ENCODE measurements at places on chromosomes 1 and 21.

- no peak for DNase-seq
Observed at GRCh38 chr21:34362136-34362444, 1.7 kb upstream of the KCNE2 start.

- no peak for DNase-seq
Observed at GRCh38 chr1:88783145-88783544, 99.1 kb downstream of the PKN2 start.

DNA sequence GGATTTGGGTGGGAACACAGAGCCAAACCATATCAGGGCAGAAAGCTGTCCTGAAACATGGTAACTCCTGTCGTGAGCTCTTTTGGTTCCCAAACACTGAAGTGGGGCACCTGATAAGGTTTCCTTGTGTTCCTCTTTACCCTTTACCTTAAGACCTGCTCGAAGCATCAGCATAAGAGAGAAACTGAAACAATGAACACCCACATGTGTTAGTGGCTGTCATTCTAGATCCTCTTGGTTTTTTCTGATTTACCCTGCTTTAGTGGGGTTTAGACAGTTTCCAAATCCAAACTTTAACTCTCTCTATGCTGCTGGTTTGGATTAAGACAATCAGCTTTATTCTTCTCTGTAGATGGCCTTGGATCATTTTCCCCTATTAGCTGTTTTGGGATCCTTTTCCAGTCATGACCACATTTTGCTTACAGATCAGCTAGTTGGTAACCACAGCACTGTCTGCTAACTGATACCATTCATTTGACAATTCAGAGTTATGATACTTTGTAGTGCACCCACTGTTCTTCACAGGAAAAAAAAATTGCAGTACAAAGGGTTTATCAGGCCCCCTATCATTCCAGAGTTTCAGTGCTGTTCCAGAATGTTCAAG, 975 bp upstream of the MNDA start:
- DNase-seq = no peak

- no peak for DNase-seq
Observed at GRCh38 chr1:183896466-183897048, 91.6 kb downstream of the RGL1 start.

DNA sequence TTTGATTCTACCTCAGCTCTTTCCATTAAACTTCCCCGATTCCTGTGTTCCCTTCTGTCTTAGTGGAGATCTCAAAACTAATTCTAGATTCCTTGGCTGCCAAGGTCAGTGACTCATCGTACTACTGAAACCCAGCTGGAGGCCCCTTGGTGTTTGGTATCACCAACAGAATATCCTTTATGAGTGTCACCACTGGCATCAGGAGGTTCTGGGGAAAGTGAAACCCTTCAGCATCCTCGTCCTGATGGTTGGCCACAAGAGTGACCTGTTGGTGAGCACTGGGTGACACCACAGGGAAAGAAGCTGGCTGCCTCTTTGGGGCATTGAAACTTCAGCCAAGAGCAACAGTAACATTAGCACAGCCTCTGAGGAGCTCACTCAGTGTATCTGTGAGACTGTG, 9.6 kb downstream of the RAB42 start:
- DNase-seq = no peak

DNA sequence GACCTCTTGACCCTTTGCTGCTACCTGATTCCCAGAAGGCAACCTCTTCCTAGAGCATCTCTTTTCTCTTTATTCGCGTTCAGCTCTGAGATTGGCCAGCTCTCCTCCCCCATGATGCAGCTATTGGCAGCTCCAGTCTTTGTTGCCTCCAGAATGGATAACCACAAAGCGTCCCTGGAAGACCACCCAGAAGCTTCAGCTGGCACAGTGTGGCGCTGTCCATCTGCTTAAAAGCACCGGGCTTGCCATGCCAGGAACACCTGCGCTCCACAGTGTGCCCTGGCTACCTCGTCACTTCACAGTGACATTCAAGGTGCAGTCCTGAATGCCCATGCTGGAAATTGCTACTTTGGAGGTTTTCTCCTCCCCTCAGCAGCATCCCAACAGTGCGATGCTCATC, 353.9 kb downstream of the LMO4 start:
- DNase-seq = no peak

DNA sequence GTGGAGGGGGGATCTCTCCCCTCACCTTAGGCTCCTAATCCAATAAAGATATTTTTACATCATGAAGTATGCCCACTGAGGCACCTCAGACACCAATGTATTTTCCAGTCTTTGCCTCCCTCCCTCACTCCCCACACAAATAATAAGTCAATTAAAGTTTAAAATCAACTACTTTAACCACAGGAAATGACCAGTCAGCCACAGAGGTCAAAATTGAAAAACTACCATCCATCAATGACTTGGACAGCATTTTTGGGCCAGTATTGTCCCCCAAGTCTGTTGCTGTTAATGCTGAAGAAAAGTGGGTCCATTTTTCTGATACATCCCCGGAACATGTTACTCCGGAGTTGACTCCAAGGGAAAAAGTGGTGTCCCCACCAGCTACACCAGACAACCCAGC, 70.6 kb upstream of the DYNLT5 start:
- DNase-seq = no peak

DNA sequence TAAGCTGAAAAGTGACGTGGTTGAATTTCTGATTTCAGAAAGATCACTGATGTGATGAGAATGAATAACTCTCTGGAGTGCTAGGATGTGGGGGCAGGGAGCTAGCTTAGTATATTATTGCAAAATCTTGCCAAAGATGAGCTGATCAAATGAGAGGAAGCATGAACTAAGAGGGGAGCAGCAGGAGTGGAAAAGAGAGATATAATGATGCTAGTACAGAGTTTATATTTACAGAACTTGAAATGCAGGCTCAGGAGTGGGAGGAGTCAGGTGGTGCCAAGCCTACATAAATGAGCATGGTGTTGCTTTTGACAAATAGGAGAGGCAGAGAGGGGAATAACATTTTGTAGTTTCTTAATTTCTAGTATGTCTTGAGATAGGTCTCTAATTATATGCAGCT, 38.1 kb upstream of the NBL1 start:
- no peak for DNase-seq

DNA sequence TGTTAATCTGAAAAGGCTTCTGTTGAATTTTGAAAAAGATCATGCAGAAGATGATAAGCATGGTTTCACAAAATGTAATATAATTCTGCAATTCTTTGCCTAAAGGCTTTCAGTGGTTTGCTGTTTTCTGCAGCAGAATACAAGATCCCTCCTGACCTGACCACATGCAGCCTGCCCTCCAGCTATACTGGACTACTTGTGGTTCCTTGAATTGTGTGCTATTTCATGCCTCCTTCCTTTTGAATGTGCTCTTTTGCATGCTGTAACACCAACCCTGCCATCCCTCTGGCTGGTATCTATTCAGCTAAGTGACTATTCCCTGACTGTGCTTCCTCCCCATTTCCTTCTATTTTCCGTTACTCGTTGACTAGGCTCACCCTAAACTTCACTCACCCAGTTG, 55.5 kb downstream of the CACNA1E start:
- DNase-seq = no peak

- no peak for DNase-seq
Observed at GRCh38 chr1:161215076-161215475, at the start of gene FCER1G. FCER1G (plus strand) TSS chr1:161215295; CDS start chr1:161215322, 27 bp downstream.

DNA sequence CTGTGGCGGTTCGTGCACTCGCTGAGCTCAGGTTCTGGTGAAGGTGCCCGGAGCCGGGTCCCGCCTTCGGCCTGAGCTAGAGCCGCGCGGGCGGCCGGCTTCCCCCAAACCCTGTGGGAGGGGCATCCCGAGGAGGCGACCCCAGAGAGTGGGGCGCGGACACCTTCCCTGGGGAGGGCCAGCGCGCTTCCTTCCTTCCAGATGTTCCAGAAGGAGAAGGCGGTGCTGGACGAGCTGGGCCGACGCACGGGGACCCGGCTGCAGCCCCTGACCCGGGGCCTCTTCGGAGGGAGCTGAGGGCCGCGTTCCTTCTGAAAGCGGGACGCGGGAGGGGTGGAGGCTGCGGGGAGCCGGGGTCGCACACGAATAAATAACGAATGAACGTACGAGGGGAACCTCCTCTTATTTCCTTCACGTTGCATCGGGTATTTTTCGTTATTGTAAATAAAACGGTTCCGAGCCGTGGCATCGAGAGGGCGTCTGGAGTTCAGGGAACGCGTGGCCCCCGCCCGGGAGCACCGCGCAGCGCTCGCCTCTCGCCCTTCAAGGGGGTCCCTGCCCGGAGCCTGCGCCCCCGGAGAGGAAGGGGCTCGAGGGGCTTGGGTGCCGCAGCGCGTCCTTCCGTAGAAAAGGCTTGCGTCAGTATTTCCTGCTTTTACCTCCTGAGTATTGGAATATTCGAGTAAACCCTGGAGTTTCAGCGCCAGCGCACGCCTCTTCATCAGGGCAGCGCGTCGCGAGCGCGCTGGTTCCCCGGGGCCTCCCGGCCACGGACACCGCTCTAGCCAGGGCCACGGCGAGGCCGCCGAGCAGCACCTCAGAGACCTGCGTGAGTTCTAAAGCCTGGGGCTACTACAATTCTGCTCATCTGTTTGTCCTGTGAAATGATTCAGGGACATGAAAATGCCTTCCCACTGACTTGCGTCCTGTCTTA, 11.5 kb downstream of the YBEY start:
- no peak for DNase-seq

DNA sequence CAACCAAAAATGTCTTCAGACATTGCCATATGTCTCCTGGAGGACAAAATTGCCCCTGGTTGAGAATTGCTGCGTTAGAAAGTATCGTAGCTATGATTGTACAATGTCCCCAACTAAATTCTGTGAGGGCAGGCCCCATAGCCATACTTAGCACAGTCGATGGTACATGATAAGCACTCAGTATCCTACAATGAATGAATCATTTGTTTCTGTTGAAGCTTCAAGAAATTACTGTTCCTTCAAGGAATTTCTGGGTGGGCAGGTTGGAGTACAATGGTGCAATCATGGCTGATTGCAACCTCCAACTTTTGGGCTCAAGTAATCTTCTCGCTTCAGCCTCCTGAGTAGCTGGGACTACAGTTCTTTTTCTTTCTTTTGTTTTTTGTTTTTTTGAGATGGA, 4.7 kb downstream of the CAP1 start:
- no peak for DNase-seq

GRCh38 chr1:84412316-84412942, 14.1 kb downstream of the DNASE2B start:
- no peak for DNase-seq

DNA sequence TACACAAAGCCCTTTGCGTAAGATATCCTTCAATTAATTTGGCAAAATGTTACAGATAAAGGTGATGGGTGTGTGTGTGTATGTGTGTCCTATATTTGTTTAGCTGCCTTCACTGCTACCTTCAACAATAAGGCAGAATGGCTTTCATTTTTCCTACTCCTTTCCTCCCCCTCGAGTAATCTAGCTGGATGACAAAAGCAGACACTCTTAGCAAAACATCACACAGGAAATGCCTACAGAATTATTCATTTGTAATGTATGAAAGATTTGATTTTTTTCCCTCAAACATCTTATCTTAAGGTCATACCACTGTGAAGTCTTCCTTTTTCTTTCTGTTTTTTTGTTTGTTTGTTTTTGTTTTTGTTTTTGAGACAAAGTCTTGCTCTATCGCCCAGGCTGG, 10.6 kb downstream of the PTPN22 start:
- no peak for DNase-seq

DNA sequence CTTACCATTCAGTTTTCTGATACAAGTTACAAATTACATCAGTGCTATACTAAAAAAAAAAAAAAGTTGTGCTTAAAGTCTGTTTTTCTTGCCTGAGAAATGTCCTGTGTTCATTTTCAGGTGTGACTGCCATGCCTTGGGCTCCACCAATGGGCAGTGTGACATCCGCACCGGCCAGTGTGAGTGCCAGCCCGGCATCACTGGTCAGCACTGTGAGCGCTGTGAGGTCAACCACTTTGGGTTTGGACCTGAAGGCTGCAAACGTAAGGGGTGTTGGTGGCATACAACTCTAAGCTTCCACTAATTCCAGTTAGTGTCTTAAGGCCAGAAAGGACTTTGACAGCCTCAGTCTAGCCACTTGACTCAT, 60.1 kb upstream of the LAMC2 start:
- DNase-seq = no peak

DNA sequence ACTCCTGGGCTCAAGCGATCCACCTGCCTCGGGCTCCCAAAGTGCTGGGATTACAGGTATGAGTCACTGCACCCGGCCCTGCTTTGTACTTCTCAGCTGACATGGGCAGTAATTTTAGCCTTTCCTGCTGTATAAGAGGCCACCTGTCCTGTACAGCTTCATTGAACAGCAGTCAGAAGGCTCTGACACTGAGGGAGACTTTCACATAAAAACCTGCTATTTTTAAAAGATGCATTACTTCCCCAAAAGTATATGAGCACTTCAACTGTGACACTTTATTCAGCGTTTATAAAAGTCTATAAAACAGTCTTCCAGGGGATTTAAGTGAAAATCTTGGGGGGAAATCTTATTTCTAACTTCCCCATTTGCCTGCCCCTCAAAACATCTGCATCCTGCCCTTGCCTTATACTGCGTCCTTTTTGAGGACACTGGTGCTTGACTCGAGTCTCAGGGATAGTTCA, 17.6 kb downstream of the RNU5D-1 start:
- no peak for DNase-seq

All from activated naive CD4-positive, alpha-beta T cell (primary cell).